ENCODE measurements at places on chromosomes 13 and 19.

GRCh38 chr19:17582613-17583012, 27.2 kb downstream of the COLGALT1 start:
- no peak for DNase-seq

DNA sequence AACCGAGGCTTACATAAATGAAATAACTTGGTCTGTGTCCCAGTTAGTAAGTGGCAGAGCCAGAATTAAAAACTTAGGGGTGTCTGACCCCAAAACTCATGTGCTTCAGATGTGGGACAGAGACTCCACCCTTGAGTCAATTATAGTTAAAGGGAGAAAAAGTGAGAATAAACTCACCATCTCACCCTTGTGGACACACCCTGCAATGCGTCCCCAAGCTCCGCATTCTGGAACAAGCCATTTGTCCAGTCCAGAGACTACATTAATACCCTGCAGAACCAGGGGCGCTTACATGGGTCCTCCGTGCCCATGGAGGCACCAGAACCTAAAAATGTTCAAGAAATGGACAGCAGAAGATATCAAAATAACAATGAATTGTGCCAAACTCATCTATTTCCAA, 207.0 kb upstream of the ZNF507 start:
- DNase-seq, result no peak

GRCh38 chr13:35818633-35819067, 312.5 kb downstream of the DCLK1 start:
- DNase-seq, result no peak

DNA sequence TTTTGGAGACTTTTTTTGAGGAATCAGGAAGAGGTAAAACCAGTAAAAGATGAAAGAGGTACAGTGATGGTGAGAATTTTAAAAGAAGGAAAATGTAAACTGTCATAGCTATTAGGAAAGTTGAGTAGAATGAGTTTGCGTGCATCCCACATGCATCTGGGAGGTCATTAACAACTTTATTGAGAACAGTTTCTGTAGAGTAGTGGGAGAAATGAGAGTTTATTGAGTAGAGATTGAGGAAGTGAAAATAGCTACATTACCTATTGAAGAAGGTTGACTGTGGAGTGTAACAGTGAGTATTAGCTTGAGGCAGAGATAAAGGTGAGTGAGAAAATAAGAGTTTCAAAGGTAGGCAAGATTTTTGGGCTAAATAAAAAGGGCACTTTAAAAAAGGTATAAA, 38.7 kb downstream of the BRCA2 start:
- no peak for DNase-seq

- no peak for DNase-seq
These were observed 86.3 kb downstream of the LRCH1 start for GRCh38 chr13:46639033-46639981.

GRCh38 chr19:38656171-38656981, 8.9 kb downstream of the ACTN4 start:
- DNase-seq, result no peak

- DNase-seq, result no peak
These were observed 17.5 kb downstream of the NDUFB7 start for GRCh38 chr19:14554382-14554812.

- DNase-seq, result no peak
These were observed 48.6 kb downstream of the ZNF91 start for GRCh38 chr19:23346696-23347095.

DNA sequence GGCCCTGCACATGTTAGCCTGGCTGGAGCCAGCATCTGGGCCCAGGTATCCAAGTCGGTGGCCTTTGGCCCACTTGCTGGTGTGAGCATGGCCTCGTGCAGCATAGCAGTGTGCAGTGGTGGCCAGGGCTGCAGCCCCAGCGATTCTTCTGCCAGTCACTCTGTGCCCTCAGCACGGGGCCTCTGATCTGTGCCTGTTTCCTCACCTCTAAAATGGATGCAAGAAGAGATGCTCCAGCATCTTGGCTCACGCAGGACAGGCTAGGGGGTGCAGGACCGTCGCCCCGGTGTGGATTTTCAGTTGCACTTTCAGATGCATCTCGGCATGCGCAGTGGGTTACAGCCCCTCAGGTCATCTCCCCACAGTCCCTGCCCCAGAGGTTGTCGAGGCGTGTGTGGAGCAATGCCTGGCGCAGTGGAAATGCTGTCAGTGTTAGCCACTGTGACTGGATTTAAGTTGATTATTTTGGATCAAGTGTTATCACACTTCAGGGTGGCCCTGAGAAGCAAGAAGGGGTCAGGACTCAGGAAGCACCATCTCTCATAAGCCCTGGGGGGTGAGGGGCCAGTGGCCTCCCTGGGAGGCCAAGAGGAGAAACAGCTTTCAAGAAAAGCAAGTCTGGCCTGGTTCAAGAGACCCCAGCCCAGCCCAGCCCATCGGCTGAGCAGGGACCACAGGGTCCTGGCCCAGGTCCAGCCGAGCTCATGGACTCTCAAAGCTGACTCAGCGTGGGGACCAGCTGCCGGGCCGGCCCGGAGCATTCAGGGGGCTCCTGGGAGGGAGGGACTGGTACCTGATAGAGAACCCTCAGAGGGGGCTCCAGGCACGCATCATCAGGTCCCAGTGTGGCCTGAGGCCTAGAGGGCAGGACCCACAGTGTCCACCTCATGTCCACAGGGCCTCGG, 27.8 kb downstream of the AP1M1 start:
- DNase-seq, result no peak

GRCh38 chr19:29714371-29714952, 599 bp downstream of the C19orf12 start:
- no peak for DNase-seq

DNA sequence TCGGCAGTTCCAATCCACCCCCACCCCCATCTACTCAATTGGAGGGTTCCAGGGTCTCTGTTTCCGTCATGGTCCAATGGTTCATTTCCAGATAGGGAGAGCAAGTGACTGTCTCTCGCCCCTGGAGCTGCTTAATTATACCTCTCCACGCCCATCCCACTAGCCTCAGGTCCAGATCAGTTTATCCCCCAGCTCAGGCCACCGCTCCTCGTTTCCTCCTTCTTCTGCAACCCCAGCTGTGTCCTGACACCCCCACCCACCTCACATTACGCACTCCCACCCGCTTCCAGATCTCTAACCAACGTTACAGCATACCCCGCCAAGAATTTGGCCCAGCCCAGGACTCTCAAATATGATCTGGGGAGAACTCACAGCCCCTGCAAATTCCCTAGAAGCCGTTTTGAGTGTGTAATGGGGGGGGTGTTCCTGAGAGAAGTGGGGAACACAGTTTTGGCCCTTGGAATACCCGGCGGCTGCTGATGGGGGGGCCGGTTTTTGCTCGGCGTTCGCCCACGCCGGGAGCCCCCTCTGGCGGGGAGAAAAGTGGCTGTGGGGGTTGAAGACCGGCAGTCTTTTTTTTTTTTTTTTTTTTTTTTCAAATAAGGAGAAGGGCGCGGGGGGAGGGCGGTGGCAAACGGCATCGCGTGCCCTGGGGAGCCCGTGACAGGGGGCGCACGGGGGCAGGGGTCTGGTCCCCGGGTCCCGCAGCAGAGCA, 1.7 kb upstream of the PDE4A start:
- no peak for DNase-seq

GRCh38 chr19:42374826-42375376, 15.2 kb downstream of the CNFN start:
- no peak for DNase-seq

DNA sequence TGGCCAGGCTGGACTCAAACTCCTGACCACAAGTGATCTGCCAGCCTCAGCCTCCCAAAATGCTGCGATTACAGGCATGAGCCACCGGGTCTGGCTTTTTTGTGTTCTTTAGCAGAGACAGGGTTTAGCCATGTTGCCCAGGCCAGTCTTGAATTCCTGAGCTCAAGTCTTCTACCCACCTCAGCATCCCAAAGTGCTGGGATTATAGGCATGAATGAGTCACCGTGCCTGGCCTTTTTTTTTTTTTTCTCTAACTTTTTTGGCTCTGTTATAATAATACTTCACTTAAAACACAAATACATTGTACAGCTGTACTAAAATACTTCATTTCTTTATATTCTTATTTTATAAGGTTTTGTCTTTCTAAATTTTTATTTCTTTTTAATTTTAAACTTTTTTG, 599.5 kb upstream of the PCDH9 start:
- no peak for DNase-seq

DNA sequence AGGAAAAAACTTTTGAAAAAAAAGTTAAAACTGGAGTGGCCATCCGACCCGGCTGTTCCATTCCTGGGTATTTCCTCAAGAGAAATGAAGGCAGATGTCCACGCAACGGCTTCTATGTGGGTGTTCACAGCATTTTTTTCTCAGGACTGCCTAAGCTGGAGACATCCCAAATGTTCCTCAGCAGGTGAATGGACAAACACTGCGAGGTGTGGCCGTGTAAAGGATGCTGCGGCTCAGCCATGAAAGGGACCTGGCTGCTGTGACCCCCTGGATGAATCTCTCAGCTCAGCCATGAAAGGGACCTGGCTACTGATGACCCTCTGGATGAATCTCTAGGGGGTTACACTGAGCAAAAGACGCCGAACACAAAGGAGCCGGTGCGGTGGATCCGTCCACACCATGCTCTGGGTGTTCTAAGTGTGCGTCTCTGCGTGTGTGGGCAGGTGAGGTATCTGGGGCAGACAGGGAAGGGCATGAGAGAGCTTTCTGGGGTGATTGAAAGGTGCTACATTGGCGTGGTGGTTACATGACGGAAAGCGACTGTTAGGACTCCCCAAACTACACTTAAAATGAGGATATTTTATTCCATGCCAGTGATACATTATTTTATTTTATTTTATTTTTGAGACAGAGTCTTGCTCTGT, 7.2 kb upstream of the ASPDH start:
- DNase-seq, result no peak

DNA sequence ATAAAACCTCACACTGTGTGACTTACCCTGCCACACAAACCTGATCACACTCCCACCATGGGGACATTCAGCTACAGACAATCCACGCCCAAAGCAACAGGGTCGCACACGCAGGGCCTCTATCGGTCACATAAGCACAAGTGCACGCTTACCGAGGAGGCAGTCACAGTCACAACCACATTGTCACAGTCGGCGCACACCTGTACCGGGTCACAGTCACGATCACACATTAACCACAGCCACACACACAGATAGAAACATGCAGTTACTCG, 579 bp downstream of the ZNF566 start:
- no peak for DNase-seq

DNA sequence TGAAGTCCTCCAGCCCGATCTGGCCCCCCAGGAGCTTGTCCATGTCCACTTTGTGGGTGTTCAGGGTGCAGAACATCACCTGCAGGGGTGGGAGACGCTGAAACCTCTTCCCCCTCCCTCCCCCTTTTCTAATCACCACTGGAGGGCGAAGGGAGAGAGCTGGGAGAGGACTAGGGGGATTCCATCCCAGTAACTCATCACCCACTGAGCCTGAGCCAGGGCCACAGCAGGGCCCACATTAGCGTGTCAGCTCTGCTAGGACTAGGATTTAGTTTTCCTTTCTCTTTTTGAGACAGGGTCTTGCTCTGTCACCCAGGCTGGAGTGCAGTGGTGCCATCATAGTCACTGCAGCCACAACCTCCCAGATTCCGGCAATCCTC, 5.5 kb upstream of the PTGER1 start:
- no peak for DNase-seq

GRCh38 chr13:29503041-29503837, 92.2 kb downstream of the SLC7A1 start:
- DNase-seq, result no peak

DNA sequence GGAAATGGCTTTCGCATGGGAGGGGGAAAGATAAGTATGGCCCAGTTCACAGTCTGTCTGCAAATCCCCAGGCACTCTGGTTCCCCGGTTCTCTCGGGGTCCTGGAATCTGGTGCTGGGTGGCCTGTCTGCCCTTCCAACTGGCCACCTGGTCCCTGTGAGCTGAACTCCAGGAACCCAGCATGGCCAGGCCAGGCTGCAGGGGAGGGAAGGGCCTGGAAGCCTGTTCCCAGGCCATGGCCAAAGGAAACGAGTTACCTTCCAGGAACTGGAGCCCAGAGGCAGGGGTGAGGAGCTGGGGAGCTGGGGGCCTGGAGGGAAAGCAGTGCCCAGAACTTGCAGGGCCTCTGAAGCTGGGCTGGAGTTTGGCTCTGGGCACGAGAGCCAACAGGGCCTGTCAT, 19.1 kb upstream of the PNMA8C start:
- DNase-seq, result no peak

GRCh38 chr13:109281903-109282635, 504.3 kb downstream of the IRS2 start:
- no peak for DNase-seq

- DNase-seq, result no peak
These were observed 32.1 kb downstream of the CYP4F22 start for GRCh38 chr19:15540435-15540834.

GRCh38 chr19:7595466-7596133, at the start of gene CAMSAP3:
TSS of gene CAMSAP3 (plus strand) at chr19:7595863. CDS start at chr19:7596003, 140 bp downstream.
- DNase-seq, result no peak

DNA sequence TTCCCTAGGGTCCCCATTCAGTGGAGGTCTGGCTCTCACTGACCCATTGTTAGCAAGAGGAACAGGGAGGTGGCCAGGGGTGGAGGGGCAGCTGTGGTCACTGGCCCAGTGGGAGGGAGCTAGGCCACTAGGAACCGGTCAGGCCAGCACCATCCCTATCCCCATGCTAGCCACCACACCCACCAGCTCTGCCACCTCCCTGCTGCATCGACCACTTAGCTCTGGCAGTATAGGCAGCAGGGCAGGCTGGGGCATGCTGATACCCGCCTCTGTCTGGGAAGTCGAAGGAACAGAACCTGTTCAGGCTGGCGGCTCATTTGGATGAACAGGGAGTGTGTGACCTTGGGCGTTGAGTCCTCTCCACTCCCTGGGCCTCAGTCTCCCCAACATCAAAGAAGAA, 4.7 kb downstream of the PPP1R13L start:
- DNase-seq, result no peak

DNA sequence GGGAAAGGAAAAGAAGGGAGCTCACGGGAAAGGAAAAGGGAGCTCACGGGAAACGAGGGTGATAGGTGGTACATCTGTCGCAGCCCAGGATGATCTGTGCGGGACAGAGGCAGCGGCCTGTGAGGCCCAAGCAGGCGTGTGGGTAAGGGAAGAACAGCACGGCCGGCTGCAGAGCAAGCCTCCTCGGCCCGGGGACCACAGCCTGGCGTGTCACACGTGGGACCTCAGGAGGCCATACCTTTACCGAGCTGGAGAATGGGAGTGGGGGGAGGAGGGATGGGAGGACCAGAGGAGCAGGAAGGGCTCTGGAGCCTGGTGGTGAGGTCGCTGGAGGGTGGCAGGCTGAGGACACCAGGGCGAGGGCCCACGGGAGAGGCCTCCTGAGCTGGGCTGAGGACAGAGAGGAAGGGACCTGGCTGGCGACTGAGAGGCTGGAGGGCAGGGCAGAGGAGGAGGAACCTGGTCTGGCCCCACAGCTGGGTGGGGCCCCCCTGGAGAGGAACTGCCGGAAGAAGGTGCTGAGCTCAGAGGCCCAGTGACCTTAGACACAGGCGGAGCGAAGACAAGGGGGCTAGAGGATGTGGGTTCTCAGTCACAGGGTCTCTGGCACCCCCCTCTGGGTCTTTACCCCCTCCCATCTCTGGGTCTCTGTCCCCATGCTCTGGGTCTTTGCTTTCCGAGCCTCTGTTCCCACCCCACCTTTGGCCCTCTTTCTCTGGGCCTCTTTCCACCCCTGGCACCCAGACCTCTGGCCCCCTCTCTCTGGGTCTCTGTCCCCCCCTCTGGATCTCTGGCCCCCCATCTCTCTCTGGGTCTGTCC, 2.9 kb upstream of the FTL start:
- DNase-seq, result no peak
